Karpas-422 (cell line): ENCODE measurements at places on chromosomes 11 and 22.

GRCh38 chr11:112121981-112122615, 35.4 kb downstream of the SDHD start:
- no peak for DNase-seq

DNA sequence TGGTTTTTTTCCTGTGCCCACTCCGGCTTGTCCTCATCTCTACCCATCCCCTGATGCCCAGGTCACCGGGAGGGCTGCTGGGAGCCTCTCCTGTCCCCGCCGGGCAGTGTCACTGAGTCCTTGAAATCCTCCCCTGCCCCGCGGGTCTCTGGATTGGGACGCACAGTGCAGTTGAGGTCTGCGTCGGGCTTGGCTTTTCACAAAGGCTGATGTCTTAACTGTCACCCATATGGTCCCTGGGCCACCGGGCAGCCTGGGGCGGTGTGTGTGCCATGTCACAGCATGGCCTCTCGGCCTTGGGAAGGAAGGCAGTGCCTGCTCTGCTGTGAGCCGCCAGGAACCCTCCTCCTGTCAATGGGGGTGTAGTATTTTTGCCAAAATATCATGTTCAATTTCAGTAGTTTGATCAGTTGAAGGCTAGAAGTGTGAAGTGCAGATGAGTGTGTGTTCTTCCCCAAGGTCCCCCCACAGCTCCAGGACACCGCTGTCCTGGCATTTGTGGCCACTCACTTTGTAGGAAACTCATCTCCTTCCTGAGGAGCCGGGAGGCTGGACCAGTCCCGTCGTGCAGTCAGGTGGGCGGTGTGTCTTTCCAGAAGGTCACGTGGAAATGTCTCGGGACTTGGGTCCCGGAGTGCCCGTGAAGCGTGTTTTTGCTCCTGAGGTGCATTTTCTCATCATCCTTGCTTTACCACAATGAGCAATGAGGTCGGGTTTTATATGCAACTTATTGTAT, 37.6 kb downstream of the CTTN start:
- no peak for DNase-seq

DNA sequence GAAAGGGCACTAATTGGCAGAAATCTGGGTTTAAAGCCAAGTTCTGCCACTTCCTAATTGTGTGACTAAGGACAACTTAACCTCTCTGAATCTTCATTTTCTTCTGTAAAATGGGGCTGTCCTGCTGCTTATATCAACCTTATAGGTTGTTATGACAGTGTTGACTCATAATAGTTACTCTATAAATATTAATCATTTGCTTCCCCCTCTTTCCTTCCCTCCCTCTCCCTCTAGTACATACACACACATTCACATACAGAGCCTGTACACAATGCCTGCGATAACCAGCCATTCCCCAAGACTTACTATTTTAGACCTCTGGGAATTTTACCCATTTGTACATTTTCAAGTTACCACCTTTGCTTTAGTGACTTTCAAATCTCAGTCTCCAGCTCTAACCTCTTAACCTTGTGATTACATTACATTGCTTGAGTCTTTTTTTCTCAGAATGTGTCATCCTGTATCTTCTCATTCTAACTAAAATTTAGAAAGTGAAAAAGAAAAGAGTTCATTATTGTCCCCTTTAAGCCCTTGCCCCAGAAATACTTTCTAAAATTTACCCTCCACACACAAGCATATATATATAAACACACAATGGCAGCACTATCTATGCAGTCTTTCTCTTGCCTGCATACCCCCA, 31.9 kb downstream of the GDPD4 start:
- no peak for DNase-seq

GRCh38 chr11:78691215-78691614, 116.6 kb upstream of the NARS2 start:
- no peak for DNase-seq

GRCh38 chr11:46075928-46076327, 45.3 kb downstream of the PHF21A start:
- DNase-seq, result no peak

GRCh38 chr22:28907311-28908008, 24.1 kb downstream of the ZNRF3 start:
- no peak for DNase-seq

GRCh38 chr22:32063701-32064100, 20.6 kb downstream of the SLC5A1 start:
- DNase-seq, result no peak

- DNase-seq, result no peak
Observed at GRCh38 chr11:8567602-8568198, 26.3 kb downstream of the STK33 start.

GRCh38 chr11:75541193-75542087, 15.7 kb upstream of the GDPD5 start:
- no peak for DNase-seq
